ENCODE measurements at places on chromosomes 6 and 20.

- DNase-seq, result no peak
Observed at GRCh38 chr20:59123678-59124255, 39.9 kb upstream of the ZNF831 start.

DNA sequence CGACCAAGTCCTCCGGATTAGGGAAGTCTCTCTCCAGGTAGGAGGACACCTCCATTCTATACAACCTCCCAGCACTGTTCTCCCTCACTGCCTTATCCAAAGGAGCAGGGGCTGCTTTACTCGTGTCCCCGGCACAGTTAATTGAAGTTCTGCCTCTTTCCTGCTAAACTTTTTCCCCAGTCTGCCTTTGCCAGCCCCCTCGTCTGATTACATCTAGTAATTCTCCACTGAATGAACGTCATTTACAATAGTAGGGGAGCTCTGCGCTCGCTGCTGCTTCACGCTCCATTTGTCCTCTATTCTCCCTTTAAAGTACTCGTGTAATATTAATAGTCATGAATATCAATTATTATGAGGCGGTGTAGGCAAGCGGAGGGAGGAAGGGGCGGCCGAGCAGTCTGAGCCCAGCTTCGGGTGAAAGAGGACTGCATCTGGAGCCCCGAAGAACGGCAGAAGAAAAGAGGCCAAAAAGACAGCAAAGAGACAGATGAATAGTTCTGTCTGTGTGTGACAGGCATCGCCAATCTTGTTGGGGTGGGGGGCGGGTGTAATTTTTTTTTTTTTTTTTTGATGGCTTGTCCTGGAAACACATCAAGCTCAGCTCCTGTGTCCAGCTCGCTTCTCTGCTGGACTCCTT, 2.9 kb downstream of the TFAP2B start:
- no peak for DNase-seq

DNA sequence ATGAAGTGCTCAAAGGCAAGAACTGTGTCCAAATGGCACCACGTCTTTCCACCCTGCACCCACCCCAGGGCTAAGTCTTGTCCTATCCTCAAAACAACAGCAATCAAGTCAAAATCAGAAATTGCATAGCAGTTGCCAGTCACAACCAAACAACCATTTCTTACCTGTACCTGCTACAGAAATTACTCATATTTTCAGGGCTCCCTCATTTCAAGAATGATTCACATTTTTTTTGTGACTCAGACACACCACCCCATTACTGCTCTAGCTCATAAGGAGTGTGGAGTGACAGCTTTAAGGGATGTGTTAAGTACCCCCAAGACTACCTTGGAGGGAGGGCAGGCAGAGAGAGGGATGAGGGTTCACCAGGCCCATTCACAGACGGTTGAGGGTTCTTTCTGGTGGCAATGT, 111.7 kb downstream of the TRERF1 start:
- DNase-seq, result no peak

GRCh38 chr20:4230651-4231050, 215.3 kb upstream of the RNF24 start:
- no peak for DNase-seq

DNA sequence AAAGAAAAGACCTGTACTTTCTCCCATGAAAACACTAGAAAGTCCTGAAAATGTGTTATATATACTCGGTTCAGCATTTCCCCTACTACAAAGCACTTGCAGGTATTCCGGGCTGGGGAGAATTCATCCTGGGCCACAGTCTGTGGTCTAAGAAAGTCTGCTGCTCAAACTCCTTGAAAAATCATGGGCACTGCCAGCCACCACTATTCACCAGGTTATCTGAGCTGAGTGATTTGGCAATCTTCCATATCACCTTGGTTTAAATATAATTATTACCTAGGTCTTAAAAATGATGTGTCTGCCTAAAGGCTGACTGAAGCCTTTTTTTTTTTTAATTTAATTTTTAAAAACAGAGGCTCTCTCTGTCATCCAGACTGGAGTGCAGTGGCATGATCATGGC, 11.3 kb downstream of the FKBP5 start:
- no peak for DNase-seq

DNA sequence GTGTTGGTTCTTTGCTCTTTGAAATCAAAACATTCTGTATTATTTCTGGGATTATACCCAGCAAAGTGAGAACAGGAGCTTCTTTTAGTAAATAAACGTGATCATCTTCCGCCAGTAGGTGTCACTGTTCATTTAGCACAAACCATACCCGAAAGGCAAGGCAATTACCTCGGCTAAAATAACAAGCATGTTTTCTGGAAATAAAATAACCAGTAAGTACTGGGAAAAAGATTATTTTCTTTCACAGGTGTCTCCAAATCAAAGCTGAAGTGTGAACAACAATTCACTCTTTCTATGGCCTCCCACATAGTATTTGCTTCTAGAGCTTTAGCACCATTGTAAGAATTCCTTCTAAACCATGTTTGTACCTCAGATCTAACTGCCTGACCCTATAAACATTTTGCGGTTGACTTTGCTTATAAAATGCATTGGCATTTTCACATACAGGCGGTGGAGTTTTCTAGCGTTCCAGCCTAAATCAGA, 144.6 kb upstream of the AGPAT4 start:
- peak; percentile 24 for DNase-seq

DNA sequence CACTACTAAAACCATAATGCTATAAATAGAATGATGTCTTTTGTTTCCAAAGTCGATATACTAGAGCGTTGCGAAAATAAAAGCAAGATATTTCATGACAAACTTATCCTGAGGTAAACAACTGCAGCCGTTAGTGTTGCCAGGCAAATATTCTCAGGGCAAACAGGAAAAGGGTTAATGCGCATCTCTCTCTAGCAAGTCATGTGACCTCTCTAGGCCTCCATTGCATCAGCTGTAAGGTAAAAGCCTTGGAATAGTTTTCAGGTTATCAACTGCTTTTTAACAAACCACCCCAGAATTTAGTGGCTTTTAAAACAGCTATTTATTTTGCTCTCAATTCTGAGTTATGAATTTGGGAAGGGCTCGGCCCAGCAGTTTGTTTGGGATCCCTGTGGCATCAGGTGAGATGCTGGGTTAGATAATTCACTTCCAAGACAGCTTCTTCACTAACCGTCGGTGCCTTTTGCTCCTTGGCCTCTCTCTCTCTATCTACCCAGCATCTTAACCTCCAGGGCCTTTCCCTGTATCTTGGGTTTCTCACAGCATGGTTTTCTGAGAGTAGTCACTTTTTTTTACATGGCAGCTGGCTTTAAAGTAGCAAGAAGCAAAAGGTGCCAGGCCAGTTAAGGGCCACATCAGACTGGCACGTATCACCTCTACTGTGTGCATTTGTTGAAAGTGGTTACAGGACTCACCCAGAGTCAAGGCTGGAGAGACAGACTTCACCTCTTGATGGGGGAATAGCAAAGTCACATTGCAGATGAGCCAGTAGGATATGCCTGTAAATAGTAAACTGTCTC, 39.2 kb upstream of the LTV1 start:
- no peak for DNase-seq

- DNase-seq, result peak; percentile 14
Observed at GRCh38 chr20:38685853-38686473, 38.3 kb upstream of the SLC32A1 start.

Data from CD4-positive, alpha-beta T cell treated with Interleukin-6 at 100 ng/mL for 8 hours (primary cell).